ENCODE measurements at places on chromosomes 3 and 15.
A peak's percentile ranks its signal among the peaks of the same experiment; 100 is the strongest.

DNA sequence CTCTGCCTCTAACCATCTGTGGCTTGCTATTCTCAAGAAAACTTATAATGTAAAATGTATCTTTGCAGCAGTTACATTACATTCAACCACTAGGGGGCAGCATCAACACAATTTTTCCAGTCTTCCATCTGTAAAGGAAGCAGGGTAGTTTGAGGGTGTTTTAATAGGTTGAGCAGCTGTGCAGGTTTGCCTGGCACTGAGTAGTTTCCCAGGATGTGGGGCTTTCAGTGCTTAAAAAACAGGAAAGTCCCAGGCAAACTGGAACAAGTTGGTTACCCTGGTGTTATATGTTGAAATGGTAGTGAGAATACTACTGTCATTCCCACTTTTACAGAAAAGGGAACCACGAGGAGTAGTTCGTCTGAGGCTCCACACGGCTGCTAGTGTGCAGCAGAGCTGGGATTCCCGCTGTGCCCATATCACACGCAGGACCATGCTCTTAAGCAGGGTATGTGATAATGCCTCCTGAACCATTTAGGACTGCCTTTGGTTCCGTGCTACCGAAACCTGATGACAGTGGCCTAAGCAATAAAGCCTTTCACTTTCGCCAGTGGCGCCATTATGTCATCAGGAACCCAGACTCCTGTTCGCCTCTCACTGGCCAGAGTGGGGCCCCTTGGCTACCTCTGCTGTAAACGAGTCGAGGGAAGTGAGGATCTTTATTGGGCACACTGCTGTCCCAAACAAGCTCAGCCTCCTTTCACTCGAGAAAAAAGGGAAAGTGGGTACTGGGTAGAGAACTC lies 64.7 kb upstream of the ZBTB38 start:
- peak; percentile 81 for ATAC-seq

- no peak for ATAC-seq
Measured at GRCh38 chr3:152742368-152743347, 92.3 kb upstream of the P2RY1 start.

GRCh38 chr15:26073430-26074333 lies 210.6 kb upstream of the ATP10A start:
- no peak for ATAC-seq

DNA sequence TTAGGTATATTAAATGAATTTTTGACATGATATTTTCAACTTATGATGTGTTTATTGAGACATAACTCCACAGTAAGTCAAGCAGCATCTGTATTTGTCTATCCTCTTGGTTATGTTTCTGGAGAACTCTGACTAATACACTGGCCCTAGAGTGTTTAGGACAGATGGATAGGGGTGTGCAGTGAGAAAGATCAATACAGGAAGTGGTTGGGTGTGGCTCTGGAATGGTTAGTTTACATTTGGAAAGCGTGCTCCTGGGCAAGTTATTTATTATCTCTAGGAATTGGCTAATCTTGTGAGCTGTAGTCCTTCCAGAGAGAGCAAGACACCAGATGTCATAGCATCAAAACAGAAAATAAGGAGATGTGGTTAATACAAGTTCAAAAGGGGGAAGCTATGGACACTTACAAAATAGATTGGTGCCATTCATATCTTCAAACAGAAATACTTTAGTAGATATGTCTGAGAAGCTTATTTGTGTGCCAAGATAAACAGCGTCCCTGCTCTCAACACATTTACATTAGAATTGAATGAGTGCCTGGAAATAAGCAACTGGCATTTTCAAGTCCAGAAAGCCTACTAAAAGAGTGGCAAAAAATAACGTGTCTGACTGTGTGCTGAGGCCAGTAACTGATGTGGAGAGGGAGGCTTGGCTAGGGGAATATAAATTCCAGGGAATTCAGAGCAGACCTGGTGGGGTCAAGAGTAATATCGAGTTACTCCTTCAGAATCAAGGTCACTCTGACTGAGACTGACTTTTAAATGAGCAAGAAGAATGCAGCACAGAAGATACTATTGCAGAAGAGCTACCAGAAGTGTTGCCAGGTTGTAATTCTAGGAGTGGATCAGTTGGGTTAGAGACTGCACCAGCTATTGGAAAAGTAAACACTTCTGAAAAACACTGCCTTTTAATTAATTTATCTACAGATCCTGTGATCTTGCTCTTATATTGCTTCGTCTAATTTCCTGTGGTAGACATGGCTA lies 33.4 kb upstream of the PLAAT1 start:
- no peak for ATAC-seq

Measured in esophagus mucosa (tissue), 1 donor.